GM13976 (cell line): ENCODE measurements at places on chromosomes 3 and 15.

DNA sequence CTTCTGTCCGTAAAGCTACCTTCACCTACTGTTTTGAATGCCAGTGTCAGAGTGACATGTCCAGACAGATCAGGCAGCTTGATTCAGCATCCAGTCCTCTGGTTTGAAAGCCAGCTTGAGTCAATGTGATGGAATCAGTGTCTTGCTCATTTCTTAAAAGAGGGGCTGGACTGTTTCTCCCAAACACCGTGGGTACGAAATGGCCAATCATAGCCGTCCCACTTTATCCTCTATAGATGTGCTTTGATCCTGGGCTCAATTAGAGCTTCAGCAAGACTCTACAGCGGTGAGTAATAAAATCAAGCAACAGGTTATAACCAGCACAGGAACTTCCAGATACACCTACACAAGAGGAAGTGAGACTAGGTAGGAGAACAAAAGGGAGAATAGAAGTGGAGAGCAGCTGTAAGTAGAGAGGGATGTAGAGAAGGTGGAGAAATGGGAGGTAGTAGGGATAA lies 17.0 kb upstream of the OR5K1 start:
- DNase-seq, result peak; percentile 45

DNA sequence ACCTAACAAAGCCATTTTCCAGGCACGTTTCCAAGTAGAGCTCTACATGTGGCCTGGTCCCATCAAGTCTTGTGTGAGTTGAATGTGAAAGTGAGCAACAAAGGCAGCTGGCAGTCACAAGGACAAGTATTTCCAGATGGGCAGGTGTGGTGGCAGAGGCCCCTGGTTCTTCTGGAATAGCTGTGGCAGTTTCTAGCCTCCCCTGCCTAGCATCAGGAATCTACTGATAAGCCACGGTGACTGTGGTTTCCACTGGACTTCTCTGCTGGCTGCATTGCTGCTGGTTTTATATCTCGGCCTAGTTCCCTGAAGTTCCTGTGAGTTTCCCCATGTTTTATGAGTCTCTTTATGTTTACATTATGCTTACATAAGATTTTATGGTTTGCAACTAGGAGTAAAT lies 117.7 kb downstream of the GOLIM4 start:
- no peak for DNase-seq

DNA sequence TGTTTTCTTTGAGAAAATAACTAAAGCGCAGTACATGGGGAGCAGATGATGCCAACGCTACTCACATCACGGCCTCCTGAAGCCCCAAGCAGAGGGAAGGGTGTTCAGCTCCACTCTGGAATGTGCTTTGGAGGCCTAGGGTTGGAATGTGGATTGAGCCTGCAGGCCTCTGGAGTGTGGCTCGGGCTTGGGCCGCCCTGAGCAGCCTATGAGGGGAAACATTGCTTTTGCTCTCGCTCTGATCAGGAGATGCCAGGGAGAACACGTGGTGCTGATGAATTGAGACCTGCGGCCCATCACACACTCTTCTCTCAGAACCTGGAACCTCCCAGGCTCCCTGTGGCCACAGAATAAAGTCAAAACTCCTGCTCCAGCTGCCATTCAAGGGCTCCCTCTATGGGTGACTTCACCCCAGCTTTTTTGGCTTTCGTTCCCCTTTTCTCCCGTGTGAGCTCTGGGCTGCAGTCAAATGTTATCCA lies 23.3 kb downstream of the CCDC13 start:
- peak; percentile 56 for DNase-seq

DNA sequence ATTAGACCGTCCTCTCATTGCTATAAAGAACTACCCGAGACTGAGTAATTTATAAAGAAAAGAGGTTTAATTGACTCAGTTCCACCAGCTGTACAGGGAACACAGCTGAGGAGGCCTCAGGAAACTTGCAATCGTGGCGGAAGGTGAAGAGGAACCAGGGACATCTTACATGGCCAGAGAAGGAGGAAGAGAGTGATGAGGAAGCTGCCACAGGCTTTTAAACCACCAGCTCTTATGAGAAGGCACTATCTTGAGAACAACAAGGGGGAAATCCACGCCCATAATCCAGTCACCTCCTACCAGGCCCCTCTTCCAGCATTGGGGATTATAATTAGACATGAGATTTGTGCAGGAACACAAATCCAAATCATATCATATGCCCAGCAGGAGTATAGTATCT lies 138.5 kb downstream of the ALCAM start:
- no peak for DNase-seq

GRCh38 chr15:40558952-40559742 lies 5.7 kb downstream of the CCDC32 start:
- DNase-seq, result no peak

DNA sequence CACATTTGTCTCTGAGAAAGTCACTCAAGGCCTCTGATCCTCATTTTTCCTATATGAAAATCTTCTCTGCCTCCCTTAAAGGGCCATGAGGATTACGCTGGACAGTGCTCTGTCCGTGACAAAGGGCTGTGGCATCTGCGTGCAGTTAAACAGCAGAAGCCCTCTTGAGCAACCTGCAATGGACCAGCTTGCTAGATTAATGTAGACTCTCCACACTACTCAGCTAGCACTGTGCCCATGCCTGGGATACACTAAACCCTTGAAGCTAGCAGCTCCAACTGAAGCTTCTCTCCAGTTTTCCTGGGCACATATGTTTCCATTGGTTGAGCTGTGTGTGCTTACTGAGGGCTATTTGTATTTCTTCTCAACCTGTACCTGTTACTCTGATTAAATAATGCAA lies 303.8 kb downstream of the RPLP1 start:
- no peak for DNase-seq

DNA sequence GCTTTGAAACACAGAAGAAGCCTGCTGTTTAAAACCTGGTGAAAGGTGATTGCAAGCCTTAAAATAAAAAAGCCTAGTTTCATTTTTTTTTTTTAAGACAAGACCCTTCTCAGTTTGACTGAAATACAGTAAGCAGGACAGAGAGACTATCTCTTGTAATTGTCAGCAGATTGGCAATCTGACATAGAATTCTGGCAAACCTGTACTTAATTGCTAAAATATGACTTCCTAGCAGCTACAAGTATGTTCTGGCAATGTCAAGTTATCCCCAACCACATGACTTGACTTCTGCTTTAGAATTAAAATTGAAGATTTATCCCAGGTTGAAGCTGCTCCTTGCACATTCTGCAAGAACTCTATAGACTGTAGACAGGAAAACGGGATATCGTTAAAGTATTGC lies 232.8 kb upstream of the NR2F2 start:
- no peak for DNase-seq

GRCh38 chr3:16898595-16899395 lies 14.0 kb downstream of the PLCL2 start:
- DNase-seq, result no peak

DNA sequence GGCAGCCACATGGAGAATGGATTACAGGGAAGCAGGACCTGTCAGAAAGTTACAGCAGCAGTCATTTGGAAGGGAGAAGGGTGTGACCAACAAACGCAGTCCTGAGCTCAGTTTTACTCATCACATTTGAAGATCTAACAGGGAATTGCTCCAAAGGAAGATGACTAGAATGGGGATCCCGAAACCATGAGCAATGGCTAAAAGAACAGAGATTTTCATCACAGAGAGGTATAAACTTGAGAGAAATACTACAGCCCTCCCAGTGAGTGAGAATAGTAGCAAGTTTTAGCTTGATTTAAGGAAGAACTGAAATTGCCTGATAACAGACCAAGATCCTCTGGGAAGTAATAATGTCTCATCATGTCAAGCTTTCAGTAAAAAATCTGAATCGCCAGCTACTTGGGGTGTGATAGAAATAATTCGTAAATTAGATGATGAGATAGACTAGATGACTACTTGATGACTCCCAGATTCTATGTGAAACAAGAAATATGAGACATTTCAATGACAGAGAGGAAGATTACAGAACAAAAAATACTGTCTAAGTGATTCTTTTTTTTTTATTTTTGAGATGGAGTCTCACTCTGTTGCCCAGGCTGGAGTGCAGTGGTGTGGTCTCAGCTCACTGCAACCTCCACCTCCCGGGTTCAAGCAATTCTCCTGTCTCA lies 16.9 kb downstream of the CD47 start:
- no peak for DNase-seq

DNA sequence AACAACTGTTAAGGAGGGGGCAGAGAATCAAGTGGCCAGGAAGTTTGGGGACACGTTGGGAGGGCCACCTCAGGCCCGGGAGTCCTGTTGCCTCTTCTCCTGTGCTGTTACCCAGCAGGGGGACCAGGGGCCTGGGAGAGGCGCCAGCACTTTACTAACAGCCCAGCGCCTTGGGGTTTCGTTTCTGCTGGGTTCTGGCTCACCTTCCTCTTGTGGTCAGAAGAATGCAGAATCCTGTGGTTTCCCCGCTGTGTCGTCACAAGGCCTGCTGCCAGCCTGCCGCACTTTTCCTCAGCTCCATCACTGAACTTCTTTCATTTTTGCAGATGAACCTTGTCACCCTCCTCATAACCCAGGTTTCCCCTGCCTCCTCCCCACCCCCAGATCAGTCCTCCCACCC lies 67.7 kb downstream of the SLC30A4 start:
- DNase-seq, result peak; percentile 68

DNA sequence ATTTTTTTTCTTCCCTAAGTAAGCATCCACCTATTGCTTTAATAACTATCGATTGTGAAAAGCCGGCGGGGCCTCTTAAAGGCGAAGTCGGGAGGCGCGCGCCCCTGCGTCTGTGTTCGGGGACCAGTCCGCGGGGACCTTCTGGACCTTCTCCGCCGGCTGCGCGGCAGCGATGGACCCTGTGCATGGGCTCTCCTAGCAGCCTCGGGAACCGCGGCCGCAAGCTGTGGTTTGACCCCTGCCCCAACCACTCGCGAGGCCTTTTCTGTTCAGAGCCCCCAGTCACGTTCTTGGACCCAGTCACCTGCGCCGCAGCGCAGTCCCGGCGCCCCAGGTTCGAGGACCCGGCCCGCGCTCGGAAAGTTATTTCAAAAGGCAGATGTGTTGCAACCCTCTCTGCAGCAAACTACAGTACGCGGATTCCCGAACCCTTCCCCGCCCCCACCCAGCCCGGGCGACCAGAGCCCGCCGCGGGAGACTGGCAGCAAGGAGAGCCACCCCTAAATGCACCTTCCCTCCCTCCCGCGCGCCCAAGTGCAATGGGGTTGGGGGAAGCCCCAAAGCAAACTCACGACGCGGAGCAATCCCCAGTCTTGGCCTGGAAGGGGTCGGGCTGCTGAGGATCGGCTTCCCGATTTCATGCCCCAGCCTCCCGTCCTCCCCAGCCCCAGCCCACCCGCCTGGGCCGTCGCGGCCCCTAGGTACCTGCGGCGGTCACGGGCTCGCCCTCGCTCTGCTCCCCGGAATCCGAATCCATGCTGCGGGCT lies 684 bp downstream of the TNFAIP8L3 start:
- peak; percentile 72 for DNase-seq

DNA sequence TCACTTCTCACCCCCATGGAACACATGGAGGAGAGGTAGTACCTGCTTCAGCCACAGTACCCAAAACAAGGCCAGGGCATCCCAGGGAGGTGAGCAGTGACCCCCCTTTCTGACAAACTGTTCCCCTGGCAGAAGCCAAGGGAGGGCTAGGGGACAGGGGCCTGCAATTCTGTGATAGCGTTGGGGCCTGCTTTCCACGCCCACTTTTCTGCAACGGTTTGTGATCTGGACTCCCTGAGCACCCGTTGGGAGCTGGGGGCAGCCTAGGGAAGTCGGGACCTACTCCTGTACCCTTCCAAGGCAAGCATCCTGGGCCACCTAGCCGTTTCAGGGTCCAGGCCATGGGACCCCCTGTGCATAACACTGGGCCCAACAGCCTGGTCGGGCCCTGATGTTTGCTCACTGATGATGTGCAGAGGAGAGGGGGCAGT lies 996 bp upstream of the DNAJA4 start:
- DNase-seq, result peak; percentile 38

DNA sequence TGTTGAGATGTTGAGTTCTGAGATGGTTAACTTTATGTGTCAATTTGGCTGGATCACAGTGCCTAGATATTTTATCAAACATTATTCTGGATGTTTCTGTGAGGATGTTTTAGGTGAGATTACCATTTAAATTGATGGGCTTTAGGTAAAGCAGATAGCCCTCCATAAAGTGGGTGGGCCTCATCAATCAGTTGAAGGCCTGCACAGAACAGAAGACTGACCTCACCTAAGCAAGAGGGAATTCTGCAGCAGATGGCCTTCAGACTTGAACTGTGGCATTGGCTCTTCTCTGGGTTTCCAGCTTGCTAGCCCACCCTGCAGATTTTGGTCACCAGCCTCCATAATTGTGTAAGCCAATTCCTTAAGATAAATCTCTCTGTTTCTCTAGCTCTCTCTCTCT lies 260.4 kb upstream of the VEPH1 start:
- no peak for DNase-seq

- DNase-seq, result peak; percentile 80
Observed at GRCh38 chr15:68791431-68792283, 29.0 kb downstream of the ANP32A start.

DNA sequence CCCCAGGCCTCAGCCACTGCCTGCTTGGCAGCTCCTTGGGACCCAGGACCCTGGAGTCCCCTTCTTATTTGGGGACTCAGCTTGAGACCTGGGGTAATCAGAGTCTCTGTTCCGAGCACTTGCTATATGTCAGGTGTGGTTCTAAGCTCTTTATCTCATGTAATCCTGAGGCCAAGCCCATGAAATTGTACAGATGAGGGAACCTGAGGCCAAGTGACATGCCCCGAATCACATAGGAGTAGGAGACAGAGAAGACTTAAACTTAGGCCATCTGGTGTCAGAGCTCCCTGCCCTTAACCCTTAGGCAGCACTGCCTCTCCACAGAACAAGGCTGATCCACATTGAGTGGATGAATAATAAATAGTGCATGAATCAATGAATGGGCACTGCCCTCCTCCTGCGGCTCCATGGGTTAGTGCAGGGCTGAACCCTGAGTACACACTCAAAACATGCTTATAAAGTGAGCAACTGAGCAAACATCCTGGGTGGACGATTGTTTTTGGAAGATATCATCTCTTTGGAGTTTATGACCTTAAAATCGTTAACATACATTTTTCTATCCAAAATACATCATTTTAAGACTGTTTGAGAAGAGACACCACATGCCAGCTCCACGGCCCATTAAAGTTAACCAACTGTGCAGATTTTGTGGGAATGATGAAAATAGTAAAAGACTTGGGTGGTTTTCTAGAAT lies 33.2 kb upstream of the IQSEC1 start:
- no peak for DNase-seq

GRCh38 chr15:99404454-99404853 lies 153.2 kb downstream of the LRRC28 start:
- no peak for DNase-seq
